ENCODE measurements at places on chromosomes 16 and 17.
A peak's percentile ranks its signal among the peaks of the same experiment; 100 is the strongest.

DNA sequence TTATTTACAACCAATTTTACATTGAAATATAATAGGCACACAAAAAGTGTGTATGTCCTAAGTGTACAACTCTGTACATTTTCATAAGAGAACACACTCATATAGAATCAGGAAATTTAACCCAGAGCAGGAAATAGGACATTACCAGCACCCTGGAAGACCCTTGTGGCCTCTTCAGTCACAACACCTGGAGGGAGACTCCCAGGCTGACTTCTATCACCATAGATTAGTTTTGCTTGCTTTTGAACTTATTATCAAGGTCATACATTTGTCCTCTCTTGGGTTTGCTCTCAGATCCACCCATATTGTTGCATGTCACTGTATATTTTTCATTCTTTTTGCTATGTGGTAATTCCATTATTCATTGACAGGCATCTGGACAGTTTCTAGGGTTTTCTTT, 5.8 kb downstream of the RIPOR1 start:
- no peak for DNase-seq
- H3K27me3 ChIP-seq: peaks cover 48% of the 10 kb centered on the region
- H3K27ac ChIP-seq: no peak overlapping the region
- H3K36me3 ChIP-seq: no peaks in the 10 kb centered on the region

DNA sequence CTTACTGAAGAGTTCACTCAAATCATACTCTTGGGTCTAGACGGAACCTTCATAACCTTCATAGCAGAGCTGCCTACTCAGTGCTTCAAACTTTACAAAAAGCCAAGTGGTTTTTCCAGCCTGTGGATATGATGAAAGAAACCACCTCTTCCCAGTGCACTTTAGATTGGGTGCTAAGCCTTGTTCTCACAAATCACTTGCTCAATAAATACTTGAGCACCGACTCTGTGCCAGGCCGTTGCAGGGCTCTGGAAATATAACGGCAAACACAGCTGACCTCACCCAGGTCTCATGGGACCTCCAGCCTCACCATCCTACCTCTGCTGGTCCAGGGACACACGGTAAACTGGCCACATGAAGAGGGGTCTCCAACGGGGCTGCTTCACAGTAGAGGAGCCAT, 35.7 kb downstream of the CDRT4 start:
- DNase-seq: no peak
- H3K4me1 ChIP-seq: peaks cover 3% of the 10 kb centered on the region
- no peak overlapping the region for H3K27ac ChIP-seq
- no peak overlapping the region for H3K4me3 ChIP-seq
- H3K27me3 ChIP-seq: no peaks in the 10 kb centered on the region

- peaks cover 52% of the 10 kb centered on the region for H3K4me1 ChIP-seq
- H3K27me3 ChIP-seq: no peaks in the 10 kb centered on the region
- peak overlapping the region; percentile 6 for H3K4me3 ChIP-seq
Observed at GRCh38 chr16:3825103-3825502, 55.4 kb downstream of the CREBBP start.

- no peaks in the 10 kb centered on the region for H3K27me3 ChIP-seq
- no peak overlapping the region for H3K4me3 ChIP-seq
- H3K27ac ChIP-seq: no peak overlapping the region
- no peak for DNase-seq
- peaks cover 6% of the 10 kb centered on the region for H3K4me1 ChIP-seq
Observed at GRCh38 chr17:48310748-48311213, 119.2 kb downstream of the SKAP1 start.

DNA sequence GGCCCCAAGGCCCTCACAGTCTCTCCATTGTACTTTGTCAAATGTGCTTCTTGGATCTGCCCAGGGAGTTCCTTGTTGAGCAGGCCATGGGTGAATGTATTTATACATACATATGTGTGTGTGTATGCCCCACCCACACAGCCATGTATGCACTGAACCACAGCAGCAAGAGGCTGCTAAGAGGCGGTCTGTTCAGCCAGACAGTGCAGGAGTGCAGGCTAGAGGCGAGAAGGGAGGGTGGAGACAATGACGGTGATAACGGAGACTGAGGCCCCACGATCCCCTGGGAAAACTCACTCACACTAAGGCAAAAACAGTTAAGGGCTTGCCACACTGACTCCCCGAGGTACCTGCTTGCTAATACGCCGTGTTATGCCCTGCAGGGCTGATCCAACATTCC, 151.0 kb upstream of the CDC42EP4 start:
- H3K27ac ChIP-seq: no peak overlapping the region
- H3K27me3 ChIP-seq: no peaks in the 10 kb centered on the region
- H3K4me1 ChIP-seq: peaks cover 5% of the 10 kb centered on the region

DNA sequence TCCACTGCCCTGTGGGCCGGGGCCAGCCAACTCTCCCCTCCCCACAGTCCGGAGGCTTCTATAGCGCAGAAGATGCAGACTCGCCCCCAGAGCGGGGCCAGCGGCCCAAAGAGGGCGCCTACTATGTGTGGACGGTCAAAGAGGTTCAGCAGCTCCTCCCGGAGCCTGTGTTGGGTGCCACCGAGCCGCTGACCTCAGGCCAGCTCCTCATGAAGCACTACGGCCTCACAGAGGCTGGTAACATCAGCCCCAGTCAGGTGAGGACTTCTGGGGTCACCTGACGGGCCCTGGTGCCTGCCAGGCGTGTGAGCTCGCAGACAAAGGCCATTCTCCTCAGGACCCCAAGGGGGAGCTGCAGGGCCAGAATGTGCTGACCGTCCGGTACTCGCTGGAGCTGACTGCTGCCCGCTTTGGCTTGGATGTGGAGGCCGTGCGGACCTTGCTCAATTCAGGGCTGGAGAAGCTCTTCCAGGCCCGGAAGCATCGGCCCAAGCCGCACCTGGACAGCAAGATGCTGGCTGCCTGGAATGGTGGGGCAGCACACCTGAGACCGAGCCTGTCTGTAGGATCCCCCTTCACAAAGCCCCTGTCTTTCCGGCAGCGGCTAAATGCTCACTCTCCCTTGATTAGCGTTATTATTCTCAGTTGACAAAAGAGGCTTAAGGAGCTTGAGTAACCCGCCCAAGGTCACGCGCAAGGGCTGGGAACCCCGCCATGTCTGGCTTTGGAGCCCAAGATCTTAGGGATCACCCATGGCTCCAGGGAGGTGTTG, 3.9 kb downstream of the SPATA20 start:
- H3K36me3 ChIP-seq: no peaks in the 10 kb centered on the region
- no peaks in the 10 kb centered on the region for H3K27me3 ChIP-seq
- no peak overlapping the region for H3K4me3 ChIP-seq
- H3K4me1 ChIP-seq: peaks cover 8% of the 10 kb centered on the region
- H3K27ac ChIP-seq: no peak overlapping the region

GRCh38 chr17:18362698-18363100, 651 bp downstream of the SHMT1 start:
- peak; percentile 40 for DNase-seq
- no peaks in the 10 kb centered on the region for H3K27me3 ChIP-seq
- peaks cover 14% of the 10 kb centered on the region for H3K4me1 ChIP-seq
- H3K4me3 ChIP-seq: peak overlapping the region; percentile 93

GRCh38 chr17:80886641-80887573, 104.7 kb upstream of the CHMP6 start:
- peak overlapping the region; percentile 42 for H3K27ac ChIP-seq
- no peaks in the 10 kb centered on the region for H3K27me3 ChIP-seq

DNA sequence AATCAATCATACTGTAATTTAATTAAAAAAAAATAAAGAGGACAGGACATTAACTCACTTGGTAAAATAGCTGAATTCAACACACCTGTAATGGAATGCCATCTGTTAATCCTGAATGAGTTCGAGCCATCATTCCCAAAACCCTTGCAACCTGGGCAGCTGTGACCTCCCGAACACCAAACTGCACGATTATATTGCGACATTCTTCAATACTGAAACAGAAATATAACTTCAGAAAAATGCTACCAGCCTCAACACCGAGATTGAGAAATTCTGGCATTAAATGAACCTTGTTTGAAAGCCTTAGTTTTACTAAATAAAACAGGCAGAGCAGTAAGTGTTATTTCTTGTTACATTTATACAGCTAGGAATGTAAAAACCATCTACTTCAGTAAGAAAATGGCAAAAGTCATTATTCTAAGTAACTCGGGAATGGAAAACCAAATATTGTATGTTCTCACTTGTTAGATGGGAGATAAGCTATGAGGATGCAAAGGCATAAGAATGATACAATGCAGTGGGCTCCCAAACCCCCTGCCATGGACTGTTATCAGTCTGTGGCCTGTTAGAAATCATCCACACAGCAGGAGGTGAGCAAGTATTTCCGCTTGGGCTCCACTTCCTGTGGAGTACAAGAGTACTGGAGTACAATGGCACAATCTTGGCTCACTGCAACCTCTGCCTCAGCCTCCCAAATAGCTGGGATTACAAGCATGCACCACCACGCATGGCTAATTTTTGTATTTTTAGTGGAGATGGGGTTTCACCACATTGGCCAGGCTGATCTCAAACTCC, 46.5 kb downstream of the CNOT1 start:
- H3K36me3 ChIP-seq: peaks cover 50% of the 10 kb centered on the region
- no peaks in the 10 kb centered on the region for H3K27me3 ChIP-seq
- H3K4me3 ChIP-seq: no peak overlapping the region
- H3K27ac ChIP-seq: no peak overlapping the region

- H3K36me3 ChIP-seq: peaks cover 1% of the 10 kb centered on the region
- peak overlapping the region; percentile 98 for H3K27ac ChIP-seq
- peak overlapping the region; percentile 86 for H3K4me3 ChIP-seq
- no peak for DNase-seq
Observed at GRCh38 chr16:1420111-1420539, 422 bp downstream of the UQCC4 start.

All from activated naive CD8-positive, alpha-beta T cell treated with anti-CD3 and anti-CD28 coated beads, Interleukin-2, amount 10 ng/mL, durations not matched to agents 7 days and 5 days (primary cell).